ENCODE measurements at places on chromosomes 3 and 15. TPM values are rescaled to one million over a fixed set of nuclear protein-coding genes. Genes with fewer than 3 reads are reported as not detected.
A peak's percentile ranks its signal among the peaks of the same experiment; 100 is the strongest.

DNA sequence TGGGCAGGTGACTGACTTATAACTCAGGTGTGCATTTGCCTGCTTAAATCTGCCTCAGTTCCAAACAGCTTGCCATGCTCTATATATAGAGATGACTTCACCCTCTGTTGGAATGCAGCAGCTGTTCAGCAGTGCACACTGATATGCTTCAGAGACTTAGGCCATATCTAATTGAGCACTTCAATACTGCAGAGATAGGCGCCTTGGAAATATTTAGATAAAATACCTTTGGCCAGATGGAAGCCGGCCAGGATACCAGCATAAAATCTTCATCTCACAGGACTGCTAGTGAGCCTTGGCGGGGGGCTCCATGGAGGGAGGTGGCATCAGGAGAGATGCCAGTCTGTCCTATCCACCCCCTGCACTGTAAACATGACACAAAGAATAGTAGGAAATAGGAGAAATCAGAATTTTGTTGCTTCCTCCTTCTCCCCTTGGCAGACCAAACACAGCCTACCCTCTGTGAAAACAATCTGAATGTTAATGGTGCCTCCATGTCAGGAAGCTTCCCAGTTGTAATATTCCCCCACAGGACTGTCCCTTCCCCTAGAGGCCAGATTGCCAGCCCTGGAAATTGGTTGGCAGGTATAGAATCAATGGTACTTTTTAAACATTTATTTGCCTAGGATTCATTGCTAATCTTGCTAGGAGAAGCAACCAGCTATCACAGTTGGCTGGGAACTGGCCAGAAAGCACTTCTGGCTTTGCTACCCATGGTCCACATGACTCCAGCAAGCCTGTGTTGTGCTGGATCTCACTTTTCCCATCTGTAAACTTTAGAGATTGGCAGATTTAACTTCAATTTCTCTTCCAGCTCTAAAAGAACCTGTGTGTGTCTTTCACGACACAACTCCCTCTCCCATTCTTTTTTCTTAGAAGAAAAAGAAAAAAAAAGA lies 215.5 kb upstream of the KCNMB2 start:
- DNase-seq: no peak

DNA sequence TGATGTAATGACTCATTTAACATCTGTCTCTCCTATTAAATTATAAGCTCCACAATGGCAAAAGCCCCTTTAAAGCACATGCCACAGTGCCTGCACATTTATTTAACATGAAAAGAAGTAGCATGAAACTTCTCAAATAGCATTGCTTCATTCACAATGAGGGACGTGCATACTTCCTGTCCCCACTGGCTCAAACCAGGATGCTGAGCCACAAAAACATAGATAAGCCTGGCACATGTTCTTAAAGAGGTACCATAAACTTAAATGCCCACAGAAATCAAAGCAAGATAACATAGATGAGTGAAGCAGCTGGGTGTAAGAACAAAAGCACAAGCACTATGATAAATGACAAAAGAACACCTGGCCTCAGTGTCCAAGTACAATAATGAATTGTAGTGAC lies 3.8 kb downstream of the TP53BP1 start:
- no peak for DNase-seq

- no peak for DNase-seq
Measured at GRCh38 chr15:97902140-97902780, 58.2 kb upstream of the ARRDC4 start.

DNA sequence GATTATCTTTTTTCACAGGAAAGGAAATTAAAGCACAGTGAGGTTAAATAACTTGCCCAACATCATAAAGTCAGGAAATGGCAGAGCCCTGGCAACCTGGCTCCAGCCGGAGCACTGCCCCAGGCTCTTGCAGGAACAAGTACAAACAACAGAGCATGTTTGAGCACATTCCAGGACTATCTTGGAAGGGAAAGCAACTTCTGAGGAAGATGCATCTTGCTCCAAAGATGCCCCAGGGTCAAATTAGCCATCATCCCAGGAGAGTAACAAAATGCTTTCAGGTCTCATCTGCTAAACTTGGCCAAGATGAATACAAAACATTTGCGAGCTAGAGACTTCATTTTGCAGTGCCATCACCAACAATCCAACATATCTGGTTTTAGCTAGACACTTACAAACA lies 162.4 kb upstream of the LRRN1 start:
- no peak for DNase-seq

The DOCK3 gene
- total RNA-seq: not detected

The SERP1 gene
- 95.0 TPM for total RNA-seq

The CPN2 gene
- 27.7 TPM for total RNA-seq

DNA sequence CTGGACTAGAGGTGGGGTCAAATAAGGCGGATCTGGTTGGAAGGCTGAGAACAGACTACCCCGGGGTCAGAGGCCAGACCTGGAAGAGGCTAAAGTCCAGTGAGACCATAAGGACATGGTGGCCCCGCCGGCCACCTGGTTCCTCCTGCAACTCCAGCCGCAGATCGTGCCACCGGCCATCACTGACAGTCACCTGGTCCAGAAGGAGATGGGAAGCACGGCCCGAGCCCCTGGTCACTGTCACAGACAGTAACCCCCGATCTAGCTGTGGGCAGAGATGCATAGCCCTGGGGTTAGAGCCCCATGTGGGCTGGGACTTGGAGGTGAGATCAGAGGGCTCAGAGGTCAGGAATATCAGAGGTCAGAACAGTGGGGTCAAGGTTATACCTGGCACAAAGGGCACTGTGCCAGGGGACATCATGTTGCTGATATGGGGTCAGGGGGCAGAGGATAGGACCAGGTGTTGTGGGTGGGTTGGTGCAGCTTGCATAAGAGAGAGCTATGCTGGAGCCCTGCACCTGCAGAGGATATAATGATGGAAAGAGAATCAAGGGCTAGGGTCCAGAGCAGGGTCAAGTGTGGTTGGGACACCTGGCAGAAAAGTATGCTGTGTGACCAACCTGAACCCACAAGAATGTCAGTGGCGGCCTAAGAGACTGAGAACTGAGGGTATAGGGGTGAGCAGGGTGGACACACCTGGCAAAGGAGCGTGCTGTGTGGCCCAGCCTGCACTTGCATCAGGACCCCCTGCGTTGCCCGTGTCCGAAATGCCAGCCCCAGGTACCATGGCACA lies 9.6 kb downstream of the CELSR3 start:
- DNase-seq: no peak

- peak; percentile 2 for DNase-seq
Measured at GRCh38 chr3:166125179-166125578, 288.0 kb upstream of the BCHE start.

- no peak for DNase-seq
Measured at GRCh38 chr3:133113526-133113925, 75.3 kb downstream of the TMEM108 start.

- no peak for DNase-seq
Measured at GRCh38 chr3:155658006-155658405, 86.9 kb downstream of the PLCH1 start.

The GOLGA6A gene
- not detected for total RNA-seq

GRCh38 chr3:197746209-197746608 lies 3.5 kb upstream of the FYTTD1 start:
- DNase-seq: no peak

The ACAN gene
- total RNA-seq: not detected

DNA sequence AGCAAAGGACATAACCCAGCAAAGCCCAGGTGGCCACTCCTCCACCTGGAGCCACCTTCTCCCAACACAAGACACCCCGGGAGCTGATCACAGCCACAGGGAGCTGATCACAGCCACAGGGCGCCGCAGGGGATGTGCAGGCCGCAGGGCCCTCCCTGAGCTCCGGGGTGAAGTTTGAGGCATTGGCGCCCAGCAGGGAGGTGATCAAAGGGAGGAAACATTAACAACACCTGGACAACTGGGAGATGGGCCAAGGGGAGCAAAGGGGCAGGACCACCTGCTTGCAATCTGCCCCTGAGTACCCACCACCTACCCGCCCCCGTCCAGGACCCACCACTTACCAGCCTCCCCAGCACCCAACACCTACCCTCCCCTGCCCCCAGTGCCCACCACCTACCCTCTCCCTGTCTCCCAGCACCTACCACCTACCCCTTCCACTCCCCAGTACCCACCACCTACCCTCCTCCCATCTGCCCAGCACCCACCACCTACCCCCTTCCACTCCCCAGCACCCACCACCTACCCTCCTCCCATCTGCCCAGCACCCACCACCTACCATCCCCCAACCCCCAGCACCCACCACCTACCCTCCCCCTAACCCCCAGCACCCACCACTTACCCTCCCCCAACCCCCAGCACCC lies 2.4 kb downstream of the UROC1 start:
- no peak for DNase-seq

DNA sequence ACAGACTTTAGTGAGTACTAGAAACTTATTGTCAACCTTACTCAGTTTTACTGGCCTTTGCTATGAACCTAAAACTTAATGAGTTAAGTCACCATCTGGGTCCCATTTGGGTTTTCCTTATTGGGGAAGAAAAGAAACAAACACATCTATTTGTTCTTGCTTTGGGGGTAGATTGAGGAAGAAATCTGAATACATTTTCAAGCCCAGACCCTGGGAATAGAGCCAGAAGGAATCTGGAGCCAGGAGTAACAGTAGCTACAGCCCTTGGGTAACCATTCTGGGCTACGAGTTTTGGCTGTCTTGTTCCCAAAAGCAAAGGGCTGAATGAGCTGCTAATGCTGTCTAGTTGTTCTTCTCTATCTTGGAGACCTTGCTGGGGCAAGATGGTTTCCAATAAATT lies 16.5 kb downstream of the SLC12A1 start:
- no peak for DNase-seq

The ZNF385D gene
- not detected for total RNA-seq

DNA sequence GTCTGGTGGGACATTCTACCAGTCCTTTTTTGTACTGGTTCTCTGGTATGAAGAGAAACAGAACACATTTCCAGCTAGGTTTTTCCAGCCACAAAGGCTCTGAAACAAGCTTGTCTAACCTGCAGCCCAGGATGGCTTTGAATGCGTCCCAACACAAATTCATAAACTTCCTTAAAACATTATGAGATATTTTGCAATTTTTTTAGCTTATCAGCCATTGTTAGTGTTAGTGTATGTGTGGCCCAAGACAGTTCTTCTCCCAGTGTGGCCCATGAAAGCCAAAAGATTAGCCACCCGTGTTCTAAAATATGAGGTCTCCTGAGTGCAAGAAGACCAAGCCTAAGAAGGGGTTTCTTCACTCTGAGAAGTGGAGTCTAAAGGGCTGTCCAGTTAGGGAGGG lies 18.4 kb upstream of the TIMP4 start:
- DNase-seq: no peak

The CCR3 gene
- not detected for total RNA-seq

GRCh38 chr3:109927161-109927560 lies 589.8 kb upstream of the DPPA4 start:
- DNase-seq: peak; percentile 40

GRCh38 chr3:149224736-149225594 lies 3.3 kb upstream of the CP start:
- peak; percentile 98 for DNase-seq

- no peak for DNase-seq
Measured at GRCh38 chr3:23550402-23550801, 255.4 kb upstream of the UBE2E1 start.

GRCh38 chr15:51048308-51048707 lies 46.4 kb downstream of the TNFAIP8L3 start:
- DNase-seq: no peak

- DNase-seq: no peak
Measured at GRCh38 chr15:56076640-56077039, 83.2 kb upstream of the NEDD4 start.

DNA sequence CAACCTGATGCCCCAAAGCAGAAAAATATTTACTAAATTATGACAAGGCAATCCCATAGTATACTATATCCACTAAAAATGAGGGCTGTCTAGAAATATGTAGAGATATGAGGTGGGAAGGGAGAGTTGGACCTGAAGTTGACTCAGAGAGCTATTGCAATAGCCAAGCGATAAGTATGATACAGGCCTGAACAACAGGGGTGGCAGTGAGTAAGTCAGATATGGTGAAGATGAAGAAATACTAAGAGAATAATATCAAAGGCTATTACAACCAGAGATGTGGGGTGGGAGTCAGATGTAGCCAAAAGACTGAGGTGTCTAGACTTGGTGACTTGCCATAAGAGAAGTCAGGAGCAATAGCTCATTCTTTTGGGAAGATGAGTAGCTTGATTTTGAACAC lies 9.2 kb downstream of the HSPBAP1 start:
- DNase-seq: no peak

The WNT7A gene
- not detected for total RNA-seq

The UNC13C gene
- 0.04 TPM for total RNA-seq

The SMCO1 gene
- not detected for total RNA-seq

DNA sequence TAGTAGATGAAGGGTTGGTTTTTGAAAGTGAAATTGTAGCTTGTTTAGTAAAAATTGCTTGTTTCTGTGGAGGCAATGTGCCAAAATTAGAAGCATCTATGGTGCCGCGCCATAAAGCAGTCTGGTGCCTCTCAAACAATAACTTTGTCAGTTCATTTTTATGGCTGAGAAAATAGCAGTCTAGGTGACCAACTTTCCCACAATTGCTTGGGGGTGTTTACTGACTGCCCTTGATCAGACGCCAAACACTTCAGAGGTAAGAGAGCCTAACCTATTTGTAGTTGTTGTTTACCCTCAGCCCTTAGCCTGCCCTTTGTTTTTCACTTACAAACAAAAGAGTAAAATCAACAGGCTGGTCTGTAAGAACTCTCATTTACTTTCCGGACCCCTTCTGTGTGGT lies 174.5 kb downstream of the FNDC3B start:
- no peak for DNase-seq

GRCh38 chr3:130783629-130784028 lies 37.0 kb upstream of the PIK3R4 start:
- no peak for DNase-seq

- no peak for DNase-seq
Measured at GRCh38 chr15:96331144-96331944, 844 bp downstream of the NR2F2 start.

GRCh38 chr15:33135355-33135781 lies 59.1 kb downstream of the FMN1 start:
- no peak for DNase-seq

GRCh38 chr3:74883690-74884089 lies 269.2 kb upstream of the CNTN3 start:
- peak; percentile 2 for DNase-seq

DNA sequence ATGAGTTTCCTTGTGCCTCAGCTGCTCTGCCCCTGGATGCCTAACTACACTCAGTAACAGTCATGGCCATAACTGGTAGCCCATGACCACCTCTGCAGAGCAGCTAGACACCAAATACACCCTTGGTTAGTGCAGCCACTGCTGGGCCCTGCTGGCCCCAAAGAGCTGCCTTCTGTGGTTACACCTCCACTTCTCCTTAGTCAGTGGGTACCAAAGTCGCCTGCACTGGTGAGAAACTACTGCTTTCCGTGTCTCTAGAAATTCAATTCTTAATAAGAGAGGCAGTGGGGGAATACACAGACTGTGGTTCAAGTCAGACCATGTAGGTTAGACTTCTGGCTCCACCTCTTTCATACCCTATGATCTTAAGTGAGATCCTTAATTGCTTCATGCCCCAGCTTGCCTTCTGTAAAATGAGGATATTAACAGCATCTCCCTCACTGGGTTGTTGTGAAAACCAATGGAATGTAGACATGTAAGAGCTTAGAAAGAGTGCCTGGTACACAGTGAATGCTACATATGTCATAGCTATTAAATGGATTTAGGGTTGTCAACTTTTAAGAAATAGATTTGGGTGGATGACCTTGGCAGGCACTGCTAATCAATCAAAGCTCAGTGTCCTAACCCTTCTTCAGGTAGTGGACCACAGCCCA lies 18.2 kb downstream of the HEG1 start:
- DNase-seq: no peak

Data from HepG2 (cell line).